ENCODE measurements at places on chromosomes 3 and 15.
A peak's percentile ranks its signal among the peaks of the same experiment; 100 is the strongest.

DNA sequence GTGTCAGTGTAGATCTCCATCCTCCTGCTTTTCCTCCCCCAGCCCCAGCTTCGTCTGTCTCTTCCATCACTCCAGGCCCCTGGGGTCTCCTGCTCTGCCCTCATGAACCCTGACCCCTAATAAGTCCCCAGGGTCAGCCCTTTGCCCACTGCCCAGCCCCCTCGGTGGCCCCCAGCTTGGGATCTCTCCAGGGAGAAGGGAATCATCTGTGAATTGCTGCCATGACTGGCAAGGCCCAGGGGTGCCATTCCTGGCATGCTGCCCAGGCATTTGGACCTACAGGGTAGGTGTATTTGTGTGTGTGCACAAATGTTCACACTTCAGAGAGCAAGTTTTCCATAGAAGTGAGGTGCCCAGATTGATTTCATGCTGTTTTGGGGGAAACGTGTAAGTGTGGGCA is 5.9 kb upstream of the TBC1D21 start:
- DNase-seq, result no peak

DNA sequence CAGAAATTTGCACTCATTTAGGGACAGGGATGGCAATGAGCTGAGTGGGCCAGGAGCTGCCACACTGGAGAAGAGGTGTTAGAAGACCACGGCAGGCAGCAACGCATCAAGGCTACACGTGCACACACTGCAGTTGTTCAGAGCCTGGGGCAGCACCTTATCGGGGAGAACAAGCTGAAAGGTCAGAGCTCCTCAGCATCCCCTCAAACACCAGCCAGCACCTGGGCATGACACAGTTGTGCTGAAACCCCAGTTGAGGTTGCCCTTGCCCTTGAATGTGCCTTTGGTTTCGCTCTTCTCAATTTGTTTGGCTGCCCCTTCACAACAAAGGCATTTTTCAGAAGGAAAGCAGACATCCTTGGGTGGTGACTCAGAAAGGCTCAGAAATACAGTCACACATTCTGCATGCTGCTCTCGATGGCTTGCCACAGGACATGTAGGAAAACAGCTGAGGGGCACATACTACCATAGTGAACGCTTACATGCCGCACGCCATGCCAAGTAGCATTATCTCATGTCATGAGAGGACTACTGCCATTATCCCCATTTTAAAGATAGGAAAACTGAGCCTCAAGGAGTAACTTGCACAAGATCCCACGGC is 57.6 kb downstream of the ST8SIA2 start:
- DNase-seq, result no peak

- DNase-seq, result no peak
Observed at GRCh38 chr15:68303134-68303533, 25.6 kb downstream of the FEM1B start.

DNA sequence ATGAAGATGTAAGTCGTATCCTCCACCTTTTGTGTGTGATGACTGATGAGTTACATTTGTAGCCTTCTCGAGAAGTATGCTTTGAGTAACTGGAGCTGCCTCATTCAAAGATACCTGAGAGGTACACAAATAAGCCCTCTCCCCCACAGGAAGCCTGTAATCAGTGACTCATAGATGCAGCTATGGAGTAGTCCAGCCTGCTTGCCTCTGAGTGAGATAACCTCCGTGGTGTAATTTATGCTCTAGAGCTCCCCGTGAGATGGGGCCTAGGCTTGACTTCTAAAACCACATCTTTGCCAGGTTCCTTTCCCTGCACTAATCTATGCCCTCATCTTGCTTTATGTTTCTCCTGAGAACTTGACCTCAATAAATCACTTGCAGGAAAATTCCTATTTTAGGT is 291.7 kb downstream of the SUCLG2 start:
- no peak for DNase-seq

DNA sequence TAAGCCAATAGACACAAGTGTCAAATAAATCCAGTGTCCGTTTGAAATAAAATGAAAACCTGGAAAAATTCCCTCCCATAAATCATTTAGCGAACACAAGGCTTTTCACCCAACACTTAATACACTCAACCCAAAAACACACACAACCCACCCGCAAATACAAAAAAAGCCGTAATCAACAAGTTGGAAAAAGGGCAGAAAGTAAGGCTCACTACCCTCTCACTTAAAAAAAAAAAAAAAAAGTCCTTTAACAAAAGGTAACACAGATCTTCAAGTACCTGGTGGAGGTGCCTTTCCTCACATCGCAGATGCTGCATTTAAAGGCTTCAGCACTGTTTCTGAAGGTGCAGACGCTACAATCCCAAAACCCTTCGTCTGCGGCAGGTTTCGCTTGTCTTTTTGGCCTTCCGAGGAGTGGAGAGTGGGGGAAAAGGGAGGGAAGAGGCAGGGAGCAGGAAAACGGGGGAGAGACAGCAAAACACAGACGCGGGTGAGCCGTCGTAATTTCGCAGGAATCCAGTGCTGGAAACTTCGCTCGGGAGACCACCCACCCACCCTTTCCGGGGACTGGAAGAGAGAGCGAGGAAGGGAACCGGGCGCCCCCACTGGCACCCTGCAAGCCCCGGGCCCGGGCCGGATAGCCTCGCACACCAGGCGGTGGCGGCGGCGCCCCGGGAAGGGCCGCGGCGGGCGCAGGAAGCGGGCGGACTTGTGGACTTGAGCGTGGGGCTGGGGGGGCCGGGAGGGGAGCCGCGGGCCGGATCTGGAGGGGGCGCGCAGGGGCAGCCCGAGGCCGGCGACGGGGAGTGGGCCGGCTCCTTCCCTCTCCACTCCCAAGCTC is 401.8 kb downstream of the SHQ1 start:
- DNase-seq, result peak; percentile 16

- no peak for DNase-seq
Observed at GRCh38 chr15:89143503-89144162, 55.4 kb downstream of the ABHD2 start.

- DNase-seq, result no peak
Observed at GRCh38 chr3:157122116-157122515, 37.8 kb downstream of the CCNL1 start.

GRCh38 chr3:114110439-114110838 is 53.9 kb downstream of the QTRT2 start:
- no peak for DNase-seq

GRCh38 chr3:20028905-20029331 is 11.3 kb upstream of the KAT2B start:
- DNase-seq, result no peak

DNA sequence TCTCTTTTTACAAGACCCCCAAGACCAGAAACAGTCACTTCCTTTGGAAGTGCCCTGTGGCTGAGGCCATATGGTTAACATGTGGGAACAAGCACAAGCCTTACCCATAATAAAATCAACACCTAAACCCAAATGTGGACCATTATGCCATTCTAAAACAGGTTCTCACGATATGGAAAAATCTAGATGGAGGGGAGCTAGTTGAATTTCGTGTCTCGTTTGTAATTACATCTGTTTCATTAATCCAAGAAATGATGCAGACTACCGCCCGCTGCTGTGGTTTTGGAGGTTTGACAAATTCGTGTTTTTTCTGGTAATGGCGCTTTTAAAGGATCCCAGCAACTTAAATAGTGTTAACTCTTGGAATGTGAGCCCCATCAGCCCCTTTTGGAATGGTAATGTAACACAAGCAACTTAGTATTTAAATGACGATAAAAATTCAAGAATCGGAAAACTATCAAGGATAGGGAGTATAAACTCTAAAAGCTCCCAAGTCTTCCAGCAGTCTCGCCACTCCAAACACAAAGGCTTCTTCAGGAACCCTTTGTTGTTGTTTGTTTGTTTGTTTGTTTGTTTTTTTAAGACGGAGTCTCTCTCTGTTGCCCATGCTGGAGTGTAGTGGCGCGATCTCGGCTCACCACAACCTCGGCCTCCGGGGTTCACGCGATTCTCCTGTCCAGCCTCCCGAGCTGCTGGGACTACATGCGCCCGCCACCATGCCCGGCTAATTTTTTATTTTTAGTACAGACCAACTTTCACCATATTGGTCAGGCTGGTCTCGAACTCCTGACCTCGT is 1.1 kb downstream of the CNBP start:
- peak; percentile 39 for DNase-seq
